HepG2 (cell line): ENCODE measurements at places on chromosomes 5 and 9. TPM values are rescaled to one million over a fixed set of nuclear protein-coding genes. Genes with fewer than 3 reads are reported as not detected.

DIRAS2 gene
- not detected in 2 replicates for total RNA-seq

EIF4E1B gene
- not detected in 2 replicates for total RNA-seq

SLC46A2 gene
- not detected in 2 replicates for total RNA-seq

GADD45G gene
- not detected in 2 replicates for total RNA-seq

ZNF300 gene
- total RNA-seq, result 5.3 and 6.8 TPM in 2 replicates

KLF4 gene
- 0.20 TPM in 1 of 2 replicates, not detected in the other for total RNA-seq

EPB41L4B gene
- total RNA-seq, result 22.1 and 25.7 TPM in 2 replicates

OR1Q1 gene
- not detected in 2 replicates for total RNA-seq

DIPK1B gene
- 0.18 and 0.28 TPM in 2 replicates for total RNA-seq

TTLL11 gene
- total RNA-seq, result 3.1 and 4.5 TPM in 2 replicates
